Panc1 (cell line): ENCODE measurements at places on chromosomes 7 and 10. TPM values are rescaled to one million over a fixed set of nuclear protein-coding genes. Genes with fewer than 3 reads are reported as not detected.

Gene GRM3
- not detected for total RNA-seq

- 0 out of 2 replicates have a peak, but pooled peaks cover 5% of the 10 kb centered on the region for H3K36me3 ChIP-seq
- no peaks in the 10 kb centered on the region for H3K27me3 ChIP-seq
- H3K4me3 ChIP-seq = peak overlapping the region; percentile 55
- H3K4me1 ChIP-seq = peaks cover 17% of the 10 kb centered on the region
- DNase-seq = no peak
Observed at GRCh38 chr7:100826514-100827329, 601 bp downstream of the EPHB4 start.

DNA sequence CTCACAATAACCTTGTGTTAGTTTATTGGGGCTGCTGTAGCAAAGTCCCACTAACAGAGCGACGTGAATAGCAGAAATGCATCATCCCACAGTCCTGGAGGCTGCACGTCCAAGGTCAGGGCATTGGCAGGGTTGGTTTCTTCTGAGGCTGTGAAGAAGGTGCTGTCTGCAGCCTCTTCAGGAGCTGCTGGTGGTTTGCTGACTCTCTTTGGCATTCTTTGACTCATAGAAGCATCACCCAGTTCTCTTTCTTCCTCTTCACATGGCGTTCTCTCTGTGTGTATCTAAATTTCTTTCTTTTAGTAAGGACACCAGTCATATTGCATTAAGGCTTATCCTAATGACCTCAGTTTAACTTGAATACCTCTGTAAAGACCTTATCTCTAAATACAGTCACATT lies 428.4 kb upstream of the KLF6 start:
- no peak for DNase-seq
- H3K27me3 ChIP-seq = no peaks in the 10 kb centered on the region

- no peak for DNase-seq
- H3K4me3 ChIP-seq = no peak overlapping the region
- no peaks in the 10 kb centered on the region for H3K4me1 ChIP-seq
- peaks cover 5% of the 10 kb centered on the region; the same call in 1 of the 2 replicates for H3K27me3 ChIP-seq
- no peak overlapping the region for H3K27ac ChIP-seq
Observed at GRCh38 chr7:134287916-134288659, 28.6 kb downstream of the SLC35B4 start.

Gene AZGP1
- total RNA-seq = 0.49 TPM

- H3K4me1 ChIP-seq = 0 out of 2 replicates have a peak, but pooled peaks cover 3% of the 10 kb centered on the region
- H3K4me3 ChIP-seq = no peak overlapping the region
- no peaks in the 10 kb centered on the region for H3K36me3 ChIP-seq
- H3K27ac ChIP-seq = no peak overlapping the region
- H3K27me3 ChIP-seq = no peaks in the 10 kb centered on the region
Observed at GRCh38 chr7:135282561-135283254, 49.1 kb downstream of the STRA8 start.

DNA sequence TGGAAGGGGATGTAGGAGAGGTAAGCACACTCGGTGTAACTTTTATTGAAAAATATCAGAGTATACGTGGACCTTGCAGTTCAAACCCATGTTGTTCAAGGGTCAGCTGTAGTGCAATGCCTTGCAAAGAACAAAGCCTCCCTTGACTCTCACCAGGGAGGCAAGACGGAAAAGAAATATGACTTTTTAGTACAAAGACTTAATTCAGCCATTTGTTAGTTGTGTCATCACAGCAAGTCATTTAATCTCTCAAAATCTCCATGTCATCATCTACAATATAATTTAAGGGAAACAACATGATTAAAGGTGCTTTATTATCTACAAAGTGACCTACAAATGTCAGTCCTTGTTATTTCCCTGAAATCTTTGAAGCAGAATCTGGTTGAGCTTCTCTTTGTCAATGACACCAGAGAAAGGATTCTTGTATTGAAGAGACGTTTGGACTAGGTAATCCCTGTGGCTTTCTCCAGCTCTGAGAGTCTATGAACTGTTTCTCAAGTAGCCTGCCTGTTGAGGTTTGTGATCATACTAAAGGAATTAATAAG lies 502.8 kb downstream of the REEP3 start:
- no peaks in the 10 kb centered on the region for H3K4me1 ChIP-seq
- H3K4me3 ChIP-seq = no peak overlapping the region
- H3K36me3 ChIP-seq = no peaks in the 10 kb centered on the region
- H3K27me3 ChIP-seq = no peaks in the 10 kb centered on the region
- no peak overlapping the region for H3K27ac ChIP-seq

GRCh38 chr10:115773832-115774231 lies 499.2 kb downstream of the GFRA1 start:
- DNase-seq = no peak
- no peaks in the 10 kb centered on the region for H3K4me1 ChIP-seq
- no peak overlapping the region for H3K4me3 ChIP-seq
- H3K36me3 ChIP-seq = no peaks in the 10 kb centered on the region; the same call in 1 of the 2 replicates
- H3K27me3 ChIP-seq = no peaks in the 10 kb centered on the region

DNA sequence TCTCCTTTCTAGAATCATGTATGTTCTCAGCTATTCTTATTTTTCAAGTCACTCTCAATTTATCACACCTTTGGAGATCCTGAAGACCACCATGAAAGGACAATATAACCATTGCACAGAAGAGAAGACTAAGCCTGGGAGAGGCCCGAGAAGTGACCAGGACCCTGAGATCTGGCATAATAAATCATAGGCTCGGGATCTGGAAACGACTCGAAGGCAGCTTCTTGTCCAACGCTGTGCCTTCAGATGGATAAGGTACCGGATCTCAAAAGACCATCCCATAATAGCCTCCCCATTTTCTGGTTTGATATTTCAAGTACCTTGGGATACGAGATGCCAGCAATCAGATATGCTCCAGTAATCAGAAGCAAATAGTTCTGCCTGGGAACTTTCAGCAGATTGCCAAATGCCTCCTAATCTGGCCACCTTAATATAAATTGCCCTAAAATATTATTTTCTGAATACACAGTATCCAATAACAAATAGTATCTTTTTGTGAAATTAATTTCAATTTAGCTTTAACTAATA lies 179.2 kb upstream of the ZMIZ1 start:
- no peaks in the 10 kb centered on the region for H3K27me3 ChIP-seq
- no peak overlapping the region for H3K4me3 ChIP-seq
- H3K4me1 ChIP-seq = no peaks in the 10 kb centered on the region
- no peaks in the 10 kb centered on the region for H3K36me3 ChIP-seq
- no peak for DNase-seq
- H3K27ac ChIP-seq = no peak overlapping the region

DNA sequence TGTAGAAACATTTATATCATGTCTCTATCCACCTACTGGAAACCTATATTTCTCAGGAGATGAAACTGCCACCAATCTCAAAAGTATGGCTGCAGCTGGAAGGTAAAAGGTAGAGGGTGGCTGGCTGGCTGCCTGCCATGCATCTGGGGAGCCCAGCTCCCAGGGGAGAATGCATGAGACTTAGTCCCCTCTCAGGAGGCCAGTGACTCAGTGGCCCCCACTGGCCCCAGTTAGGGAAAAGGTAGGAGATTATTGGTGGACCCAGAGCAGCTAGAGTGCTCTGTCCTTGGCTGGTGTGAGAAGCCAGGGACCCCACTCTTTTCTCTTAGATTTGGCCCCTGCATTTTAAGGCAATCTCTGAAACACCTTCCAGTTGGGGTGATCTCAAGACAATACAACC lies 6.8 kb upstream of the NKX2-3 start:
- H3K4me1 ChIP-seq = no peaks in the 10 kb centered on the region; the same call in 1 of the 2 replicates
- DNase-seq = no peak
- H3K27ac ChIP-seq = no peak overlapping the region
- H3K36me3 ChIP-seq = no peaks in the 10 kb centered on the region

Gene THSD7A
- 38.6 TPM for total RNA-seq

GRCh38 chr7:8932751-8933150 lies 499.3 kb downstream of the NXPH1 start:
- no peaks in the 10 kb centered on the region for H3K36me3 ChIP-seq
- DNase-seq = no peak
- no peaks in the 10 kb centered on the region for H3K27me3 ChIP-seq
- H3K4me3 ChIP-seq = no peak overlapping the region

Gene AGAP5
- 6.6 TPM for total RNA-seq

Gene MMP21
- total RNA-seq = not detected
